ENCODE measurements at places on chromosomes 11 and 22.

- DNase-seq, result no peak
Measured at GRCh38 chr11:78465169-78465942, 47.7 kb upstream of the GAB2 start.

GRCh38 chr11:64148226-64148916, 17.5 kb downstream of the MACROD1 start:
- peak; percentile 63 for DNase-seq

DNA sequence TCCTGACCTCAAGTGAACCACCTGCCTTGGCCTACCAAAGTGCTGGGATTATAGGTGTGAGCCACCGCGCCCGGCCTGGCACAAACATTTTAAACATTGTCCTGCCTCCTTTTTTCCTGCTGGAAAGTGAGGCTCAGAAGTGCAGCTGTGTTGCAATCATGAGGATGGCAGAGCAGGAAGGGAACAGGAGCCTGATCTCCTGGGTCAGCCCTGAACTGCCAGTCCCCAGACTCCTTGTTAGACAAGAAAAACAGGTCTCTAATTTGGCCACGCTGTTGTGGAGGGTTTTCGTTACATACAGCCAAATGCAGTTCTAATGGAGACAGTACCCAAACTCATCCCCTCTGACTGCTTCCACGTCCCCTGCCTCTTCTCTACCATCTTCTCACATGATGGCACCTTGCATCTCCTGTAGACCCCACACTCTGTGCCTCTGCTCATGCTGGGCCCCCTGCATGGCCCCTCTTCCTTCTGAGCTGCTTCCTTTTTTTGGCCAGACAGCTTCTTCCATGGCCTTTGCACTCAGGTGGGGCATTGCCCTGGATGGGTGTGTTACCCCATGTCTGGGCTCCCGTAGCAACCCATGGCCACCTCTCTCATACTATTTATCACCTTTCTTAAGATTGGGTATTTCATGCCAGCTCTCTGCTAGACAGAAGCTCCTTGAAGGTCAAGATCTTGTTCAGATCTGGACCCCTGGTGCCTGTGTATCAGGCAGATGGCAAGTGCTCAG, 227.1 kb downstream of the CEP164 start:
- no peak for DNase-seq

DNA sequence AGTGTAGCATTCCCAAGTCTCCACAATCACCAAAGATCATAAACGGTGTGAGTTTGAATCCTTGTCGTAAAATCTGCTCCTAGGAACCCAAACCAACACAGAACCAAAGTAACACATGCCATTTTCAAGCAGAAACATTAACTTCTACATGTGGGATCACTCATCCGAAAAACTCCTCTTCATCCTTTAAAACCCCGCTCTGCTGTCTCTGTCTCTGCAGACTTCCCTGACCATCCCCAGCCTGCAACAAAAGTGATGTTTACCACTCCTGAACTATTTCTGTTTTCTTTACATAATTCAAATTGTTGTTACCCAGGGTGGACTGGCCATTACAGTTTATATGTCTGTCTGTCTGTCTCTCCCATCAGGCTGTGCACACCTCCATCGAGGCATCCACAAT, 54.0 kb downstream of the SLC1A2 start:
- no peak for DNase-seq

DNA sequence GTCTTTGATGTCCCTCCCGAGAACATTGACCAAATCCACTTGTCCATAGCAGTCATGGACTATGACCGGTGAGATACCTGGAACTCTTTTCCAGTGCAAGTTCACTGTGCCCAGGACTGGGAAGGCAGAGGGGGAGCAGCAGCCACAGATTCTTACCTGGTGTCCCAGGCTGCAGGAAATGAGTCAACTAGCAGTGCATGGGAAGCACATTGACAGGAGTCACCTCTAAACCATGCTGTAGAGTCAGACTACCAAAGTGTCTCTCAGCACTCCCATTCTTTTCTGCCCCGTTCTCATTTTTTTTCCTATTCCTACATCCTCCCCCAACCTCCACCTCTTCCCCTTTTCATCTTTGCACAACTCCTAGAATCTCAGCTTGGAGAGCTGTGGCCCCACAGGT, 67.2 kb upstream of the OLFML1 start:
- DNase-seq, result no peak

GRCh38 chr11:13141731-13142709, 132.9 kb downstream of the RASSF10 start:
- DNase-seq, result no peak

DNA sequence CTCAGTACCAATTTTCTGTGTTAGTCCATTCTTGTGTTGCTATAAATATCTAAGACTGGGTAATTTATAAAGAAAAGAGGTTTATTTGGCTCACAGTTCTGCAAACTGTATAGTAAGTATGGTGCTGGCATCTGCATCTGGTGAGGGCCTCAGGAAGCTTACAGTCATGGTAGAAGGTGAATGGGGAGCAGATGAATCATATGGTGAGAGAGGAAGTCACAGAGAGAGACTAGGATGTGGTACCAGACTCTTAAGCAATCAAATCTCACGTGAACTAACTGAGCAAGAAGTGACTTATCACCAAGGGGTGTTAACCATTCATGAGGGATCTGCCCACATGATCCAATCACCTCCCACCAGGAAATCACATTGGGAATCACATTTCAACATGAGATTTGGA, 60.8 kb upstream of the ZBED5 start:
- DNase-seq, result no peak

- DNase-seq, result peak; percentile 69
Measured at GRCh38 chr11:2268729-2269600, 1.4 kb downstream of the ASCL2 start.

DNA sequence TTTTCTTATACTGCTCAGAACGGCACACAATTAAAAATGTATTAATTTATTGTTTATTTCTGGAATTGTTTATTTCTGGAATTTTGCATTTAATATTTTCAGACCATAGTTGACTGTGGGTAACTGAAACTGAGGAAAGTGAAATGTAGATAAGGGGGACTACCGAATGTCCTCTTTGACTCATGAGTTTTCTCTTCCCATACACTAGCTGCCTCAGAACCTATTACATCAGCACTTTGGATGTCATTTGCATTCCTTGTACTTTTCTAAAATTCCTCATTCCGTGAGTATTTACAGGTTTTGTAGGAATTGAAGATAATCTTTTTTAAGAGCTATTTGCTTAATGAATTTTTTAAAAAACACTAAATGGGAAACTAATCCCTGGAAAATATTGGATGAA, 29.8 kb downstream of the ZC3H12C start:
- DNase-seq, result no peak

- no peak for DNase-seq
Measured at GRCh38 chr22:19509191-19509590, 15.0 kb downstream of the CLDN5 start.

- no peak for DNase-seq
Measured at GRCh38 chr11:10076458-10077141, 217.4 kb downstream of the SBF2 start.

DNA sequence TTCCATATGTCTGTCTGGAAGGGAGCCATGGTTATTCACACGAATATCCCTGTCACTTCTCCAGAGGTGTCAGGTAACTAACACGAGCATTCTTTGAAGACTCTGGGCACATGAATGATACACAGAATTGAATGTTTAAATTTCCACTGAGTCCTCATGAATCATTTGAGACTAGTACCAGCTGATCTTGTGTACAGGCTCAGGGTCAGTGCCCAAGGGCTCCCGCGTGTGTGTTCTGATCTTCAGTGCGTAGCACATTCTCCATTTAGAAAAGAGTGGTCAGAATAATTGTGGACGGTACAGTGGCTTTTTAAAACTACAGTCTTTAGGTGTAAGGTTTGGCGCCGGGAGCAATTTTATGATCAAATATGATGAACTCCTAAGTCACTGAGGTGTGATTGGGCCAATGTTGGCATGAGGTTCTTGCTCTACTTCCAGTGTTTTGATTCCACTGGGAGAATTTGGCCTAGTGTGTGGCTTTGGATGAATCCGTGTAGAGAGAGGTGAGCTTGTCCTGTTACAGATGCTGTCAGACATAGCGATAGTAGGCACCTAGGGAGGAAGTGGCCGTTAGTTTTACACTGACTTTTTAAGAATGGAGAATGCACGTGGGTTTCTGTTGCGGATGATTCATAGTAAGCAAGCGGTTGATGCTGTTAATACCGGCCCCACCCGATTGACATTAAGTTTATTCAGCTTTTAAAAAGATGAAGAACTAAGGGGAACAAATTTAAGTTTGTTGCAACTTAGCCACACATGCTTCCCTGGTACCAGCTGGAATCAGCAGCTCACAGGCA, 22.2 kb downstream of the NUP50 start:
- DNase-seq, result no peak

DNA sequence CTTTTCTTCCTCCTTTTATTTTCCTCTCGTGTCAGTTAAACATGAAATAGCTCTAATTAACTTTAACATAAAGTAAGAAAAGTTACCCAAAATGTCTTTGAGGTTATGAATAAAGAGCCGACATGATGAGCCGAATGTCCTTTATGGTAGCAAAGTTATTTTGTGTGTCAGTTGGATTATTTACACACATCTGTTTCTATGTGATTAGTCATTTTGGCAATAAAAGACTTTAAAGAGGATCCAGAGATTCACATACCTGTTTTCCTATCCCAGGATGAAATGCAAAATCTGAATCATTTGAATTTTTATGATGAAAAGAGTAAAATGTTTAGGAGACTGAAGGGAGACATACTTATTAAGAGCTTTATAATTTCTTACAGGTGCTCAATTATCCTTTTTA, 34.0 kb upstream of the TECTA start:
- DNase-seq, result no peak

- DNase-seq, result no peak
Measured at GRCh38 chr11:5224538-5225479, 2.1 kb downstream of the HBB start.

GRCh38 chr11:113806406-113806805, 26.8 kb downstream of the CLDN25 start:
- DNase-seq, result no peak

DNA sequence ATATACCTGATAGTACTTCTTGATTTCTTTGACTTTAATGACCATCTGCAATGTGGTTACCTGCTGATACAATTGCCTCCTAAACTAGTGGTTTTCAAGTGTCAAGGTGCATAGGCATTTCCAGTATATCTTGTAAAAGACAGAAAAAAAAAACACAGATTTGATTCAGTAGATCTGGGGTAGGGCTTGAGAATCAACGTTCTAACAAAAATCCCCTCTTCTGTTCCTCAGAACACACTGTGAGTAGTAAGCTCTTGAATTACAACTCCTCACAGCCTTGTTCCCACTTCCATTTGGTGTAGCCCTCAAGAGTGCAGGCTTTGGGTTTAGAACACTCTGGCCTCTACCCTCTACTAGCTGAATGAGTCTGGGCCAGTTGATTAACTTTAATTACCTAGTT, 78.0 kb upstream of the CTSC start:
- DNase-seq, result no peak

DNA sequence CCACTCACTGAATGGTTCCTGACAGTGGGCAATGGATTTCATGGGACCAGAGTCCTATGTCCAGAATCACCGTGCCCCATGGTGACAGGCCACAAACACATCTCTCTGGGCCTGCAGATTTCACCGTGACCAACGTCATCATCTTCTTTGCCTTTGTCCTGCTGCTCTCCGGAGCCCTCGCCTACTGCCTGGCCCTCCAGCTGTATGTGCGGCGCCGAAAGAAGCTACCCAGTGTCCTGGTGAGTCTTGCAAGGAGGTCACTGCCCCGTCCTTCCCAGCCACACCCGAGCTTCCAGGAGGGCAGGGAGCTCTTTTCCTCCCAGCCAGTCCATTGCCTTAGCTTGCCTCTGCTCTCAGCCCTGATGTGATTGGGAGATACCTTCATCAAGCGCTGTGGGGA, 9.3 kb downstream of the IL10RA start:
- DNase-seq, result no peak

DNA sequence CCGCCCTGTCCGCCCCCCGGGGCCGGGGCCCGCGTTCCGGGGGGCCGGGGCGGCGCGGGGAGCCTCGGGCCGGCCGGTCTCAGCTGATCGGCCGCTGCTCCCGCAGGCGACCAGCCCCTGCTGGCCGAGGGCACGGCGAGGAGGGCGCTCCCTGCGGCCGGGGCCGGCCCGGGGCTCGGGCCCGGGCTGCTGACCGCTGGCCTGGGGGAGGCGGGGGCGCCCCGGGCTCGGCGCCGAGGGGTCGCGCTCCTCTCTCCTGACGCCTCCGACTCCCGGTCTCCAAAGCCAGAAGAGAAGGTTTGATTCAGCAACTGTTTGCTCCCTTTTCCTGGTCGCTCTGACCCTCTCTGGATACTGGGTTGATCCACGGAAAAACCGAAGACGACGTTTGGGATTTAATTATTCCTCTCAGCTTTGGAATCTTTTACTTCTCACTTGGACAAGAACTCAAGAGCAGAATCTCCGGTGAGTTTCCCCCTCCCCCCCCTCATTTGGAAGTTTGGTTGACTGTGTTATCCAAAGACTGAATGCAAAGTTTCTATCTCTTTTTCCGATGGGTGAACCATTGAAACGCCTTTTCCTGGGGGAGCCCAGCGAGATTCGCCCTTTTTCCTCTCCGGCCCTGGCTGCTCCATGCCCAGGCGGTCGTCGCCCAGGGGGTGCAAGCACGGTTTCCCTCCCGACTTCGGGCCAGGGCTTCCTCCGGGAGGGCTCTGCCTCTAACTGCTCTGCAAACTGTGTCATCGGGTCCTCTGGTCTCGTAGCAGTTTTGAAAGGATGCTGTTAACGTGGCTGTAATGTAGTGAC, 725 bp downstream of the KDM2A start:
- DNase-seq, result no peak

- no peak for DNase-seq
Measured at GRCh38 chr11:120290956-120291355, 34.1 kb upstream of the TLCD5 start.

DNA sequence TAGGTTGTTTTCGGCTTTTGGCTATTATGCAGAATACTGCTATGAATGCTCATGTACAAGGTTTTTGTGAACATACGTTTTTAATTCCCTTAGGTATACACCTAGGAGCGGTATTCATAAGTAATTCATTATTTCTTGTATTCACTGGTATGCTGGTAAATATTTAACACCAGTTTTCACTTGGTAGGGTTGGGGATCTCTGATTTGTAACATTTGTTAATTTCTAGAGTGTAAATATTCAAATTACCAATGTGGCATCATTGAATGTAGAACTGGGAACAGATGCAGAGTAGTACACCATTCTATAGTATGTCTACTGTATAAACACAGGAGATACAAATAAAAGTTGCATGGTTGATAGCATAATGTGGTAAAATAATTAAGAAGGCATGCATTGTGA, 16.3 kb downstream of the GVQW3 start:
- no peak for DNase-seq

DNA sequence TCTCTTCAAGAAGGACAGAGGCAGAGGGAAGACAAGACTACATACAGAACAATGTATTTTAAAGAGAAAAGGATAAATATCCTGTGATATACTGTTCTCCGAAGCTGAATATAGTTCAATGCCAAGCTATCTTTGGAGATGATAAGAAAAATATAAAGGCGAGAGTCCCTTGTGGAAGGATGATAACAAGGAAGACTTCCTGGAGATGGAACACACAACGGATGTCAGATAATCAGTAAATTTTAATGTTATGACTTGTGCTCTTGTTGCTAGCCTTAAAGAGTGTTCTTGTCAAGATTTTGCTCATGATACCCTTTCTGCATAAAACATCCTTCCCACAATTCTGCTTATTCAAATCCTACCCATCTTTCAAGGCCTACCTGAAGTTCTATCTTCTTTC, 6.8 kb upstream of the CTR9 start:
- no peak for DNase-seq

- no peak for DNase-seq
Measured at GRCh38 chr22:19812910-19813309, 41.8 kb downstream of the GNB1L start.

All from stimulated activated CD4-positive, alpha-beta T cell treated with anti-CD3 and anti-CD28 coated beads, Interleukin-12 subunit alpha, Interleukin-12 subunit beta, amount 100 ng/mL, for 48 hours (primary cell).